Breast epithelium (tissue), 4 donors: ENCODE measurements at places on chromosomes 4 and X. TPM values are rescaled to one million over a fixed set of nuclear protein-coding genes. Genes with fewer than 3 reads are reported as not detected.

DNA sequence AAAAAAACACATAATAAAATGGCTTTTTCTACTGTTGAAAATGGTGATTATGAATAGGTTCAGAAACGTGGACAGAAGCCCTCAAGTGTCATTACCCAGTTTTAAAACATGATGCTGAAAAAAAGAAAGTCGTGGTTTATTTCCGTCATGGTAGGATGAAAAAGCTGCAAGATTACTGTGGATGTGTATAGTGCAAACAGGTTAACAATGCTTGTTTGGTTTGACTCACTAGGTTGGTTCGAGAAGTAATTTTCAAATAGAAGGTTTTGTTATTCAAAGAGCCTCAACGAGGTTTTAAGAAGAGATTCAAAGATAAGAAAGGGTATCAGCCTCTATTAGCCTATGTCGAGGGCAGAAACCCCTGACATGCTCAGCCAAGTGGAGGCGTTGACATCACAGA is 2.5 kb upstream of the RXFP1 start:
- H3K4me1 ChIP-seq: no peaks in the 10 kb centered on the region
- no peak overlapping the region for H3K27ac ChIP-seq
- H3K4me3 ChIP-seq: no peak overlapping the region

GRCh38 chrX:153688071-153688470 is 345 bp downstream of the SLC6A8 start:
- H3K27me3 ChIP-seq: peaks cover 4% of the 10 kb centered on the region
- no peaks in the 10 kb centered on the region for H3K36me3 ChIP-seq
- H3K4me3 ChIP-seq: peak overlapping the region; percentile 52
- H3K4me1 ChIP-seq: no peaks in the 10 kb centered on the region

CT45A3 gene
- total RNA-seq: not detected

SH3TC1 gene
- total RNA-seq: 16.4 TPM

- no peak overlapping the region for H3K4me3 ChIP-seq
- H3K36me3 ChIP-seq: no peaks in the 10 kb centered on the region
- no peak overlapping the region for H3K27ac ChIP-seq
- H3K27me3 ChIP-seq: no peaks in the 10 kb centered on the region
- H3K4me1 ChIP-seq: peaks cover 9% of the 10 kb centered on the region
These were observed 65.4 kb upstream of the ENPP6 start for GRCh38 chr4:184282895-184283654.

XPNPEP2 gene
- 0.44 TPM for total RNA-seq

CACNA1F gene
- 0.66 TPM for total RNA-seq

- peak overlapping the region; percentile 70 for H3K4me3 ChIP-seq
- H3K27ac ChIP-seq: no peak overlapping the region
- no peaks in the 10 kb centered on the region for H3K4me1 ChIP-seq
- peaks cover 7% of the 10 kb centered on the region for H3K27me3 ChIP-seq
These were observed 1.2 kb downstream of the CD38 start for GRCh38 chr4:15779306-15779705.

DNA sequence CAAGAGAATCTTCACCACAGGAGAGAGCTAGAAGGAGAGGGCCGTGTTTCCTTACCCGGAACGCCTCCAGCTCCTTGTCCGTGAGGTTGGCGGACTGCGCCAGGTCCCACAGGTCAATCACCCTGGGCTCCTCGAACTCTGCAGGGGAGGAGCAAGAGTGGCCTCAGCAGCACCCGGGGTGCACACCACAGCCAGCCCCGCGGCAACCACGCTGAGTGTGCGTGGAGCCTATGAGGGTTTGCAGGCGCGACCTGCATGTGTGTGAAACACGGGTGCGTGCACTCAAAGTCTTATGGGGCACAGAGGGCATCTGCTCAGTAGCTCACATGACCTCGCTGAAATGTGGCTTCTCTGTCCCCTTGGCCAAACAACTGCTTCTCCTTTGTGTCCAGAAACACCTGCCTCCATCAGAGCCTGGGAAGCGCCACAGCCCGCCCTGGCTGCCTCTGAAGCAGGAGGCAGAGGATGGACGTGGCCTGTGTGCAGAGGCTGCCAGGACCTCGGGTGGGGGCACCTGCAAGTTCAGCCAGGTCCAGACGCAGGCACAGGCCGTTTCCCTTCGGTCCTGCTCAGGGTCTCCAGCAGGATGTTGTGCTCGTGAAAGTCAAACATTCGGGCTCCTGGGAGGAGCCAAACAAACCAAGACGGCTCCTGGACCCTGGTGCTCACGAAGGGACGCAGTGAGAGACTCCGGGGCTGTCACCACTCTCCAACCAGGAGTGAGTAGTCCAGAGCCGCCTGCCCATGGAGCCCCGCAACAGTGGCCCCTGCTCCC is 16.0 kb downstream of the LRPAP1 start:
- H3K36me3 ChIP-seq: peaks cover 31% of the 10 kb centered on the region
- H3K27ac ChIP-seq: no peak overlapping the region
- H3K27me3 ChIP-seq: no peaks in the 10 kb centered on the region
- no peak for DNase-seq

GRCh38 chrX:115989686-115990085 is 180.9 kb upstream of the AGTR2 start:
- H3K27ac ChIP-seq: no peak overlapping the region
- H3K4me1 ChIP-seq: no peaks in the 10 kb centered on the region
- DNase-seq: no peak
- no peak overlapping the region for H3K4me3 ChIP-seq
- H3K36me3 ChIP-seq: no peaks in the 10 kb centered on the region
- H3K27me3 ChIP-seq: no peaks in the 10 kb centered on the region

DIPK2B gene
- total RNA-seq: 12.2 TPM

SPANXD gene
- not detected for total RNA-seq

DNA sequence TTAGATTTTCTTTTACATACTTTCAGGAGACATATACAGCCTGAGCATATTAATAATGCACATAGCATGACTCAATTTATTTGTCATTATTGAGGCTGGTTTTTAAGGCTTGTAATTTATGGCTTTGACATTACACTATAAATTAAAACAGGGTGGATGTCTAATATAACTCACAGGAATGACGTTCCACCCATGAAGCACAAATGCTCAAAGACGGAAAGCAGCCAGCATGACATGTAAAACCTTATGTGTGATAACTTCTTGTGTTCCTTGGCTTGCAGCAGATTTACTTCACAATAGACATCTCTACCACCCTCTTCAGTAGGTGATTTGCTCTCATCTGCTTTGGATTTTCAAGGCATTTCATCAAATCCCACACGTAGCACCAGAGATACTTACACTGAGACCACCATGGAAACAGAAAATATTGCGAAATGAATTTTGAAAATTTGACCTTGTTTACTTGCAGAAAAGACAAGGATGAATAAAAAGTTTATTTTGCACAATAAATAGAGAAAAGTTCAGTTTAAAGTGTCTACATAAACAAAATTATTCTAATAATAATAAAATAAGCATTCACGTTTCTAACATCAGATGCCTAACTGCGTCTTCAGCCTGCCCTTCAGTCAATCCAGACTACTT is 64.7 kb upstream of the BTC start:
- H3K27ac ChIP-seq: no peak overlapping the region
- no peaks in the 10 kb centered on the region for H3K4me1 ChIP-seq
- H3K36me3 ChIP-seq: no peaks in the 10 kb centered on the region
- DNase-seq: no peak

- H3K27ac ChIP-seq: no peak overlapping the region
- no peak overlapping the region for H3K4me3 ChIP-seq
- no peaks in the 10 kb centered on the region for H3K4me1 ChIP-seq
- no peak for DNase-seq
- H3K27me3 ChIP-seq: no peaks in the 10 kb centered on the region
These were observed 237.0 kb downstream of the SCFD2 start for GRCh38 chr4:53128706-53129357.

SLIT2 gene
- total RNA-seq: 15.8 TPM

CENPVL2 gene
- total RNA-seq: not detected

- no peak overlapping the region for H3K4me3 ChIP-seq
- DNase-seq: no peak
- H3K4me1 ChIP-seq: no peaks in the 10 kb centered on the region
- no peaks in the 10 kb centered on the region for H3K36me3 ChIP-seq
- peaks cover 3% of the 10 kb centered on the region for H3K27me3 ChIP-seq
These were observed 25.1 kb downstream of the TAB3 start for GRCh38 chrX:30863974-30864373.

GRCh38 chr4:155748039-155748438 is 10.8 kb upstream of the GUCY1B1 start:
- DNase-seq: no peak
- no peak overlapping the region for H3K4me3 ChIP-seq
- H3K27me3 ChIP-seq: no peaks in the 10 kb centered on the region
- no peak overlapping the region for H3K27ac ChIP-seq
- H3K4me1 ChIP-seq: no peaks in the 10 kb centered on the region
- H3K36me3 ChIP-seq: no peaks in the 10 kb centered on the region

HSD17B13 gene
- total RNA-seq: 1.6 TPM

DNA sequence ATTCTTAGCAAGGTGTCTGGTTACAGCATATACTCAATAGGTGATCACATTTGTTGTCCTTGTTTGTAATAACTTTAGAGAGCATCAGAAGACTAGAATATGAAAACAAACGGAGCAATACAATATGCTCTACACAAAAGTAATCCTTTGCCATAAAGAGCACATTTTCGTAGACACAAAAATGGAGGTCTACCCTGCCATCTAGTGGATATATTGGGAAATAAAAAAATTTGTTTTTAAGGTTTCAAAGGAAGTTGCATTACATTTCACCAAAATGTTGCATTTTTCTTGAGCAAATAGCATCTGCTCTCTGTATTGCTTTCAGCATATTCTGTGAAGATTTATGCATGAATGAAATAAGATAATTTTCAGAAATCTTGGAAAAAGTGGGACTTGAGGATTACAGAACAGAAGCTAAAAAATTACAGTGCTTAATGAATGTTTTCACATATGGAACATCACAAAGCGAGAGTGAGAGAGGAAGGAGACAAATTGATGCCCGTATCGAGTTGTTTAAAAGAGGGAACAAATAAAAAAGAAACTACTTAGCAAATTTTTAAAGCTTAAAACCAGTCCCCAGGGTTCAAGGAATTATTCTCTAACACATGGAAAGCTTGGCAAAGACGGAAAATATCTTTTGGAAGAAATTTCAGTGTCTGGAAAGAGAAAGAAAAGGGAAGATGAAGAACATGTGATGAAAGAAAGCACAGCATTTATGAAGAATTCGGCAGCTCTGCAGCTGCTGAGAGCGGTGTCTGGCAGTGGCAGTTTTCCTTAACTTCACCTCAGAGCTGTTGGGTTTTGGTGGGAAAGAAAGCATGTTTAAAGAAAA is 390.1 kb downstream of the ANKRD50 start:
- no peaks in the 10 kb centered on the region for H3K4me1 ChIP-seq
- DNase-seq: no peak
- H3K36me3 ChIP-seq: no peaks in the 10 kb centered on the region

GRCh38 chrX:71579136-71579989 is 1.1 kb downstream of the GCNA start:
- H3K27ac ChIP-seq: no peak overlapping the region
- no peaks in the 10 kb centered on the region for H3K27me3 ChIP-seq
- no peaks in the 10 kb centered on the region for H3K4me1 ChIP-seq
- DNase-seq: no peak
- H3K36me3 ChIP-seq: no peaks in the 10 kb centered on the region

NXF2B gene
- total RNA-seq: not detected

TRIM75 gene
- total RNA-seq: not detected

WDR17 gene
- total RNA-seq: 2.2 TPM

MAMLD1 gene
- total RNA-seq: 14.7 TPM

POU4F2 gene
- total RNA-seq: not detected

GPR173 gene
- 0.96 TPM for total RNA-seq

DNA sequence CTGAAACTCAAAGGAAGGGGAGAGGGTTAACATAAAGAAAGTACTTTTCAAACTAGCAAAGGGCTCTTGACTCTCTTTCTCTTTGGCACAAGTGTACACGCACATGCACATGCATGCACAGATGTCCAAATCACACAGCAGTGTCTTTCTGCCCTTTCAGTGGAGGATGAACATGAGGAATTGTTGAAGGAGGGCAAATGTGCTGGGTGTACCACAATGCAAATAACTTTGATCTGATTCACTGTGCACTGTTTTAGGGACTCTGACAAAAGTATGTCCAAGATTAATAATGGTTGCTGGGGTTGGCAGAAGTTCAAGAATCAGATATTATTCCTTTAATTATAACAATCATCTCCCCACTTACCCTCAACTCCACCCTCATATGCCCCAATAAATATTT is 93.8 kb downstream of the GPC4 start:
- no peaks in the 10 kb centered on the region for H3K4me1 ChIP-seq
- no peaks in the 10 kb centered on the region for H3K27me3 ChIP-seq
- H3K4me3 ChIP-seq: no peak overlapping the region
- no peak for DNase-seq
- H3K36me3 ChIP-seq: no peaks in the 10 kb centered on the region
